Epithelial cell of umbilical artery (primary cell): ENCODE measurements at places on chromosomes 3 and 15. TPM values are rescaled to one million over a fixed set of nuclear protein-coding genes. Genes with fewer than 3 reads are reported as not detected.

ATP13A5 gene
- total RNA-seq: not detected in 2 replicates

CCDC9B gene
- 19.5 and 28.4 TPM in 2 replicates for total RNA-seq

AAGAB gene
- total RNA-seq: 57.5 and 67.3 TPM in 2 replicates

C3orf52 gene
- 4.2 and 4.6 TPM in 2 replicates for total RNA-seq

HLTF gene
- total RNA-seq: 38.0 and 40.4 TPM in 2 replicates

SOX14 gene
- not detected in 2 replicates for total RNA-seq

MYEF2 gene
- 14.9 and 40.1 TPM in 2 replicates for total RNA-seq

GOLGA8Q gene
- not detected in 2 replicates for total RNA-seq

RLBP1 gene
- total RNA-seq: not detected in 2 replicates

SV2B gene
- not detected in 2 replicates for total RNA-seq

MAGEL2 gene
- total RNA-seq: 0.15 and 0.32 TPM in 2 replicates

CHRM5 gene
- total RNA-seq: not detected in 2 replicates

GRK7 gene
- total RNA-seq: not detected in 2 replicates

DUOXA2 gene
- total RNA-seq: not detected in 2 replicates

TMOD3 gene
- total RNA-seq: 56.8 and 70.8 TPM in 2 replicates

CAMK1 gene
- 39.6 and 59.9 TPM in 2 replicates for total RNA-seq

SKOR1 gene
- under 0.01 TPM in 1 of 2 replicates, not detected in the other for total RNA-seq

GOLGA8B gene
- total RNA-seq: 13.0 and 20.7 TPM in 2 replicates

ITGA11 gene
- under 0.01 and 0.76 TPM in 2 replicates for total RNA-seq

AGTR1 gene
- total RNA-seq: under 0.01 TPM in 1 of 2 replicates, not detected in the other

IGF2BP2 gene
- 48.1 and 68.4 TPM in 2 replicates for total RNA-seq

SLC24A1 gene
- 1.7 and 3.2 TPM in 2 replicates for total RNA-seq

PLA1A gene
- 0.65 and 1.1 TPM in 2 replicates for total RNA-seq

ACAA1 gene
- total RNA-seq: 38.3 and 43.8 TPM in 2 replicates

ARL14 gene
- total RNA-seq: not detected in 2 replicates

ELL3 gene
- 1.1 and 4.5 TPM in 2 replicates for total RNA-seq

ADAMTS9 gene
- total RNA-seq: 38.3 and 60.1 TPM in 2 replicates

SI gene
- not detected in 2 replicates for total RNA-seq

GOLGA8K gene
- total RNA-seq: 0.30 and 0.32 TPM in 2 replicates
